ENCODE measurements at places on chromosomes 6 and 20.
A peak's percentile ranks its signal among the peaks of the same experiment; 100 is the strongest.

DNA sequence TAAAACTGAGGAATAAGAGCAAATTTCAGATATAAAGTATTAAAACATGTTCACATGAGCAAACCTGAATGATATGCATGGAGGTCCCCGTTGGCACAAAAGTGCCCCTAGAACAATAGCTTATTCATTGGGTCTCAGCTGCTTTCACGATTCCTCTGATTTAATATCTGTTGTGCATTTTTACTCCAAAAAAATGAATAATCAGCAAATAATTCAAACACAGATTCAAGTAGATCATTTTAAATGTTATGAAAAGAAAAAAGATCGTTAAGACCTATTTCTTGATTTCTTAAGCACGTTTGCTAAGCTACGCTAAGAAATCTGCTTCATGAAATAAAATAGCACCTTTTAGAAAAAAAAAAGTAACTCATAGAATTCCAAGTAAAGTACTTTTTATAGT, 21.7 kb downstream of the HUS1B start:
- DNase-seq, result no peak

- peak; percentile 9 for DNase-seq
These were observed 14.2 kb upstream of the FAM162B start for GRCh38 chr6:116779573-116780164.

GRCh38 chr20:20184149-20184548, 131.8 kb downstream of the CFAP61 start:
- DNase-seq, result no peak

GRCh38 chr6:45428727-45429126, 51.0 kb upstream of the SUPT3H start:
- no peak for DNase-seq

- DNase-seq, result no peak
These were observed 348.9 kb upstream of the AGPAT4 start for GRCh38 chr6:161622779-161623178.

DNA sequence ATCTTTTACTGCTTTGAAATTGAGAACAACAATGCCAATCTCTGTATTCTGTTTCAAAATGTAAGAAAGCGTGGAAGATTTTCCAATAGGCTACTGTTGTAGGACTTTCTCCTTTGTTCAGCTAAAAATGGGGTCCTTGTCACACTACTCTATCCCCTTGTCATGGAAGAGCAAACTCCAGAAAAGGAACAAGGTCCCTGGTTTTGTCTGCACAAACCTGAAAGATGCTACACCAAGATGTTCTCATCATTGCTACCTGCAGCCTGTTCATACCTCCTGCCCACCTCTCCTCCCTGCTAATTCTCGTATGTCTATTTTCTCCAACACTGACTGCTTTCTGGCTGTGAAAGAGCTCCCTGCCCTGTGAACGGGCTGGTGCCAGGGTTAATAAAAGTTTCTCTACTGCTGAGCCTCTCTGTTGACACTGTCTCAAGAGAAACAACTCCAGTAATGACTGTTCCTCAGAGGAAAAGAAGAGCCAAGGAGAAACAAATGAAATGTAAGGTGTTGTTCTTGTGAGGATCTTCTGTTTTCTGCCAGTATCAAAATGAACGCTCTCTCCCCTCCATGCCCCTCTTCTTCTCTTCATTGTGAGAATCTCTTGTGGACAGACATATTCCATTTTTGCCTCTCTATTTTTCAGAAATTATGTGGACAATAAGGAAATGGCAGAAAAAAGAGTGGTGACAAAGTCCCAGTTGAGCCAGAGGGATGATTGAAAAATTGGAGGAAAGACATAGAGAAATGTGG, 287.1 kb downstream of the ADGB start:
- DNase-seq, result no peak

Measured in nephron progenitor cell (in vitro differentiated cells).